ENCODE measurements at places on chromosomes 11 and 22. TPM values are rescaled to one million over a fixed set of nuclear protein-coding genes. Genes with fewer than 3 reads are reported as not detected.

GRCh38 chr11:73833067-73833466, 43.6 kb downstream of the COA4 start:
- no peaks in the 10 kb centered on the region for H3K27me3 ChIP-seq
- no peaks in the 10 kb centered on the region for H3K4me1 ChIP-seq
- no peaks in the 10 kb centered on the region for H3K36me3 ChIP-seq
- no peak overlapping the region for H3K27ac ChIP-seq

DNA sequence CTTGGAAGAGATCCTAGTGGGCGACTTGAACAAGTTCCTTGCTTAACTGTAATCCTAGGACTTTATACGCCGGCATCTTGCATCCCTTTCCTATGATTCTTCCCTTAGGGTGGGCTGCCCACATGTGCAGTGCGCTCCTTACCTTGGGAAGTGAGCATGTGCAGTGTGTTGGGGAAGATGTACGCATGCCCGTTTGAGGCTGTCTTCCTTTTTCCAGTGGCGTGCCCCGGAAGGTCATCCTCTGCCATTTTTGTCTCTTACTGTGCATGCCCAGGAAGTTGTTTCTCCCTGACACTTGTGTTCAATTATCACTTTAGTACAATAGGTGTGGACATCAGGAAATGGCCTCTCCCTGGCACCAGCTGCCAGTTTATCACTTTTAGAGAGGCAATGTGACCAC, 936.5 kb downstream of the TBC1D22A start:
- no peak for DNase-seq
- H3K27me3 ChIP-seq, result no peaks in the 10 kb centered on the region
- no peaks in the 10 kb centered on the region for H3K36me3 ChIP-seq

DNA sequence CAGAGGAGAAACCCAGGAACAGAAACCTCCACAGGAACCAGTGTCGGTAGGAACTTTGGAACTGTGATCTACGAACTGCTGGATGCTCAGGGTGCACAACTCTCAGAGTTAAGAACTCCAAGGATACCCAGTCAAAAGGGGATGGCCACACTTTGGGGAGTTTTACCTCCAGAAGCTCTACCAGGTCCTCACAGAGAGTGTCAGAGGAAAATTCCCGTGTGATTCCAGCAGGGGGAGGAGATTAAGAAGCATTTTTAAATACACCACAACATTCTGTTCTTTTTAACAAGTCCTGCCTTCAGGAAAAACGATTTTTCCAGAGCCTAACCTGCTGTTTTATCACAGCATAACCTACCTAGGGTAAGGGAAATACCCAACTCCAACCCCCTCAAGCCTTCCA, 104.0 kb downstream of the SOX6 start:
- no peaks in the 10 kb centered on the region for H3K4me1 ChIP-seq
- no peak for DNase-seq
- no peak overlapping the region for H3K27ac ChIP-seq

DNA sequence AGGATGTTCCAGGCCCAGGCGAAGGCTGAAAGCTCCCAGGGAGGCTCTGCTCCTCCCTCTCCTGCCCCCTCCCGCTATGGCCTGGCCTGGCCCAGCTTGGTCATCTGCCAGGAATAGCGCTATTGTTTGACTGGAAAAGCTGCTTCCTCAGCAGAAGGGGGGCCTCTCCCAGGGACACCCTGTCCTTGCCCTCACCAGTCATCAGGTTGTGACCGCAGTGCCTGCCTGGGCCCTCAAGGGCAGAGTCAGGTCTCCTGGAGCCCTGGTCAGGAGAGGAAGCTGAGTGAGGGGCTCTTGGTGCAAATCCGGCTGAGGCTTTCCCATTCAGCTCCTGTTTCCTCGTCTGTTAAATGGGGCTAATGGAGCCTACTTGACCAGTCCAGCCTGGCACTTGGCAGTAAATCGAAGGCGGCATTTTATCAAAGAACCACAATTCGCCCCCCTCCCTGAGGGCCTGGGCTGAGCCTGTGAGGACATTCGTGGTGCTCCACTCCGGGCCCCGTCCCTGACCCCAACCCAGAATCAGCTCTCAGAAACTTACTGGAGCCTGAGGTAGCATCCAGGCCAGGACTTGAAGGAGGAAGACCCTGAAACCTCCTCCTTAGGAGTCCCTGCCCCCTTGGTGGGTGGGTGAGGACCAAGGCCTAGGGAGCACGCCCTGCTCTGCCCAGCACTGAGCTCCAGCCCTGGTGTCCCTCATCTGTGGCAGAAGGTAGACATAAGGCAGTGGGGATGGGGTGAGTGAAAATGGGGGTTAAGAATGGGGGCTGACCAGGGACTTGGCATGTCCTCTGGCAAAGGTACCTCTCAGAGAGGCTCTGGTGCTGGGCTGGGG, 2.0 kb upstream of the CASTOR1 start:
- peak; percentile 70 for DNase-seq
- H3K4me3 ChIP-seq, result no peak overlapping the region
- H3K27ac ChIP-seq, result peak overlapping the region; percentile 58
- H3K4me1 ChIP-seq, result peaks cover 13% of the 10 kb centered on the region
- H3K27me3 ChIP-seq, result no peaks in the 10 kb centered on the region

- DNase-seq, result no peak
- H3K27ac ChIP-seq, result no peak overlapping the region
- H3K4me3 ChIP-seq, result no peak overlapping the region
- no peaks in the 10 kb centered on the region for H3K27me3 ChIP-seq
These were observed 34.9 kb downstream of the RSPH14 start for GRCh38 chr22:23106906-23107367.

DNA sequence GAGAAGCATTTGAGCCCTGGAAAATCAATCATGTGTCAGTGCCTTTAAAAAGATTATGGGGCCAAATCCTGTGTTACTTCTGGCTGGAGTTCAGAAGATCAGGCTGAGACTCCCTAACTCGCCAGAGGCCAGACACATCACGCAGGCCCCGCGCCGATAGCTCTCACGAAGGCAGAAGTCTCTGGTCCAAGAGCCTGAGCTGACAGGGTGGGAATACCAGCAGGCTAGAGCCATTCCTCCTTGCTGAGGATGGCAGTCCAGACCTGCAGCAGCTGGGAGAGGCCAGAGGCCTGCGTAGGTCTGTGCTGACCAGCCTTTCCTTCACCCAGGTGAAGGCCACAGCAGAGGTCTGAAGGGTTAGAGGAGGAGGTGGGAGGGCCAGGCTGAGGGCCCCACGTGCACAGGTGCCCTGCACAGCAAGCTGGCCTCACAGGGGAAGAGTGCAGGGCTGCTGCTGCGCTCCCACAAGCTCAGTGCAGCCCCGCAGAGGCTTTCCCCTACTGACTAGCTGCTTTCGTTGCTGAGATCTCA, 52.9 kb downstream of the ST14 start:
- H3K36me3 ChIP-seq, result peaks cover 4% of the 10 kb centered on the region
- DNase-seq, result peak; percentile 22
- H3K4me1 ChIP-seq, result no peaks in the 10 kb centered on the region
- no peak overlapping the region for H3K4me3 ChIP-seq
- no peaks in the 10 kb centered on the region for H3K27me3 ChIP-seq
- H3K27ac ChIP-seq, result no peak overlapping the region

GRCh38 chr22:39349506-39349966, 255 bp upstream of the SYNGR1 start:
- no peaks in the 10 kb centered on the region for H3K4me1 ChIP-seq
- H3K4me3 ChIP-seq, result peak overlapping the region; percentile 23
- DNase-seq, result no peak
- H3K36me3 ChIP-seq, result no peaks in the 10 kb centered on the region

- peak; percentile 80 for DNase-seq
- H3K4me1 ChIP-seq, result no peaks in the 10 kb centered on the region
- H3K4me3 ChIP-seq, result peak overlapping the region; percentile 43
- H3K27me3 ChIP-seq, result no peaks in the 10 kb centered on the region
These were observed 3.2 kb downstream of the EHF start for GRCh38 chr11:34624069-34624468.

DNA sequence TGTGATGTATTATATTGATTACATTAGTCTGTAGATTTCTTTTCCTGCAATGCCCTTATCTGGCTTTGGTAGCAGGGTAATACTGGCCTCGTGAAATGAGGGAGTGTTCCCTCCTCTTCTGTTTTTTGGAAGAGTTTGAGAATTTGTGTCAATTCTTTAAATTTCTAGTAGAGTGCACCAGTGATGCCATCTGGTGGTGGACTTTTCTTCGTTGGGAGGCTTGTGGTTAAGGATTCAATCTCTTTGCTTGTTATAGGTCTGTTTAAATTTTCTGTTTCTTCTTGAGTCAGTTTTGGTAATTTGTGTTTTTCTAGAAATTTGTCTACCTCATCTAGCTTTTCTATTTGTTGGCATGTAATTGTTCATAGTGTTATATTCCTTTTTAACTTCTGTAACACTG, 18.9 kb downstream of the SHANK3 start:
- no peak overlapping the region for H3K27ac ChIP-seq
- no peaks in the 10 kb centered on the region for H3K4me1 ChIP-seq
- no peaks in the 10 kb centered on the region for H3K36me3 ChIP-seq
- no peak for DNase-seq
- H3K4me3 ChIP-seq, result no peak overlapping the region

- no peak overlapping the region for H3K27ac ChIP-seq
- H3K36me3 ChIP-seq, result no peaks in the 10 kb centered on the region
- H3K4me3 ChIP-seq, result no peak overlapping the region
- H3K27me3 ChIP-seq, result no peaks in the 10 kb centered on the region
- H3K4me1 ChIP-seq, result no peaks in the 10 kb centered on the region
These were observed 375.3 kb upstream of the DDI1 start for GRCh38 chr11:103661185-103661584.

DNA sequence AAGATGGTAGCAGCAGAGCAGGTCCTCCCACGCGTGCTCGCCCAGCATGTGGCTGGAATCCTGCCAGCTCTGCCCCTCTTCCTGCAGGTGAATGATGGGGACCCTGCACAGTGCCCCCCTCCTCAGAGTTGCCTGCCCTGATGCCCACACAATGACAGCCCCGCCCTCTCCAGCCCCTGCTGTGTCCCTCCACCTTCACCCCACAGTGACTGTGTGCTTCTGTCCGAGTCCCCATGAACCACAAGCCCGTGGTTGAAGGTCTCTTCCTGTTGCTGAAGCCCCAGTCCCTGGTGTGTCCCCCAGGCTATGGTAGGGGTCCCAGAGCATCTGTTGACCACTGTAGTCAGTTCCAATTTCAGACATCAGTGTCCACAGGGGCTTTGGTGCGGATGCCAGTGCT, 71.0 kb downstream of the BRD1 start:
- H3K4me3 ChIP-seq, result no peak overlapping the region
- no peaks in the 10 kb centered on the region for H3K36me3 ChIP-seq

- DNase-seq, result no peak
- no peaks in the 10 kb centered on the region for H3K27me3 ChIP-seq
- no peaks in the 10 kb centered on the region for H3K36me3 ChIP-seq
- H3K4me3 ChIP-seq, result no peak overlapping the region
- H3K27ac ChIP-seq, result no peak overlapping the region
These were observed 24.5 kb downstream of the SMIM38 start for GRCh38 chr11:69180226-69180625.

GRCh38 chr22:48343461-48343860, 1484.2 kb downstream of the BRD1 start:
- H3K27ac ChIP-seq, result no peak overlapping the region
- no peaks in the 10 kb centered on the region for H3K27me3 ChIP-seq
- no peak overlapping the region for H3K4me3 ChIP-seq
- DNase-seq, result no peak
- H3K36me3 ChIP-seq, result no peaks in the 10 kb centered on the region
- H3K4me1 ChIP-seq, result no peaks in the 10 kb centered on the region

GRCh38 chr22:46578824-46579561, 41.2 kb upstream of the GRAMD4 start:
- H3K27ac ChIP-seq, result peak overlapping the region; percentile 95
- H3K36me3 ChIP-seq, result no peaks in the 10 kb centered on the region
- no peaks in the 10 kb centered on the region for H3K27me3 ChIP-seq
- DNase-seq, result peak; percentile 76
- H3K4me1 ChIP-seq, result peaks cover 36% of the 10 kb centered on the region

DNA sequence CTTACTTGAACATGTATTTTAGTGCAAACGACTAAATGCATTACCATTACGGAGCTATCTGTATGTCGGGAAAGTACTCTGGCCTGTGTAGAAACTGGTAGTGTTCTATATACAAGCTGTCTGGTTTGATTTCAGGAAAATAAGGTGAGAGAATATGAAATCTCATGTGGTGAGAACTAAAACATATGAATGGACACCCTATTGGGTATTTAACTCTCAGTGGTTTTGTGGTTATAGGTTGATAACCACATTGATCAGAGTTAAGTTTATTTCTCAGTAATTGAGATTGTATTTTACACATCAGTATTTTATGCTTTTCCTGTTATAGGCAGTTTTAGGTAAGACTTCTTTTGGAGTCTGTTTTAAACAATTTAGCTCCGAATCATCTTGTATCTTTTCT, 10.4 kb downstream of the ANO5 start:
- DNase-seq, result no peak
- no peaks in the 10 kb centered on the region for H3K36me3 ChIP-seq
- no peaks in the 10 kb centered on the region for H3K4me1 ChIP-seq

DNA sequence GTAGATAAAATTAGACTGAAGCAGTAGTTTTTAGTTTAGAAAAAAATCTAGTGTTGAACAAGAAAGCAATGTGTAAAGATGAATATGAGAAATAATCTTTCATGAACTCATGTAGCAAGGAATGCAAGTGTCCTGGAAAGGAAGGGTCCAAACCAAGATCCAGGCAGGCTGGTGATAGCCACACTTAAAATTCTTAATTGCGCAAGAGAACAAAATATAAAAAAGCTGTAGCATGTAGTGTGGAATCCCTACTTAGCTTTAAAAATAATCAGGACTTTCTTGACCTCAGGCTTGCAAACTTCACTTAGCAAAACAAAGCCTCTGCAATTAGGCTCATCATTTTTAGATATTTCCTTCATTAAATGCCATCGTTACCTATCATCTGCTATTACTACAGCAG, 2186.1 kb upstream of the RAG2 start:
- no peaks in the 10 kb centered on the region for H3K36me3 ChIP-seq
- H3K27ac ChIP-seq, result no peak overlapping the region
- DNase-seq, result no peak
- no peak overlapping the region for H3K4me3 ChIP-seq
- H3K27me3 ChIP-seq, result no peaks in the 10 kb centered on the region
- H3K4me1 ChIP-seq, result no peaks in the 10 kb centered on the region

The OR8A1 gene
- not detected for total RNA-seq

The PGM2L1 gene
- total RNA-seq, result 11.1 TPM

The TRIM6 gene
- total RNA-seq, result 0.82 TPM

The CADM1 gene
- total RNA-seq, result 5.2 TPM

The PKP3 gene
- total RNA-seq, result 247 TPM

The CCDC81 gene
- 0.32 TPM for total RNA-seq

The GGT5 gene
- total RNA-seq, result 2.6 TPM

The KDM4E gene
- not detected for total RNA-seq

The KCNQ1 gene
- total RNA-seq, result 51.4 TPM

The GPR83 gene
- total RNA-seq, result not detected

The C22orf31 gene
- total RNA-seq, result not detected
